ENCODE measurements at places on chromosomes 6 and 20.

DNA sequence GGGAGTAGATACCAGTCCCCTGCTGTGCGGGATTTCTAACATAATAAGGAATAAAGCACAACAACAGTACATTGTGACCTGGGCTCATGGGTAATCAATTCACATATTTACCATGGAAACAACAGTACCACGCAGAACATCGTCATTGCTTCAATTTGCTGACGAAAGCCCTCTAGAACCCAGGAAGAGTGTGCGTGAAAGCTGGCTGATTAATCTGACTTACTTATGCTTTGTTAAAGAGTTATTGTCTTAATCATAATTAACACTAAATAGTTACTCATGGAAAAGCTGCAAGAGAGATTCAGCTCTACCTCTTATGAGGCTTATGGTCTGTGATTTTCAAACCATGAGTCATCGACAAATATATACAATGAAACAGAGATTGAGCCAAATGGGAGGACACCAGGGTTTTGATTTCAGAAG lies 644.3 kb upstream of the AGPAT4 start:
- H3K4me3 ChIP-seq, result no peak overlapping the region
- no peak for DNase-seq
- no peaks in the 10 kb centered on the region for H3K4me1 ChIP-seq
- H3K27me3 ChIP-seq, result no peaks in the 10 kb centered on the region

DNA sequence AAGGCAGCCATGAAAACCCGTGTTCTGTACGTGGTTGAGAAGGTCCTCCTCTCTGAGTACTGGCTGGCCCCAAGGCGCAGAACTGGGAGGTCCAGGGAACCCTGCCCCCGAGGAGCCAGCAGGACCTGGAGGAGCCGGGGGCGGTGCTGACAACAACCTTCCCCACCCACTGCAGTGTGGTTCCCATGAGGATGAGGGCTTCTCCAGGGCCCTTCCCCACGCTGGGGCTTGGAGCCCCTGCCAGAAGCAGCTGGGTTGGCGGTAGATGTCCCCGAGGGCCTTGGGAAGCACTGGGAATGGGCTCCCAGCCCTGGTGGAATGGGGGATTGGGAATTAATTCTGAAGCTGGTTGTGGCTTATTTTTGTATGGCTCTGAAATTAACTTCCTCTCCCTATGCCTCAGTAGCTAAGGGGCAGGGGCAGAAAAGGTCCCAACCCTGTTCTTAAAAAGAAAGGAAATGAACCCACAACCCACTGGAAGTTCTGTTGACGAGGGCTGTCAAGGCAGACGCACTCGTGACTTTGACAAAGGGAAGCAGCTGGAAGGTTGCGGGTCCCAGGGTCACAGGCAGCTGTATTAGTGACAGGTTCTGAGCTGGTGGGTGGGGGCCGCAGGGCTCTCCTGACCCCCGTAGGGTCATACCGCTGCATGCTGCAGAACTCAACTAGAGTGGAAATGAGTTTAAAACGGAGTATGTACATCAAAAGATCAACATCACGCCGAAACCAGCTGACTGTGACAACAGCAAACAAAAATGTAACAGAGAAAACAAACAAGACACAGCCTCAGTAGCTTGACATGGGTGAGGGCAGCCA lies 13.9 kb upstream of the HELZ2 start:
- no peaks in the 10 kb centered on the region for H3K27me3 ChIP-seq
- no peak overlapping the region for H3K4me3 ChIP-seq
- H3K36me3 ChIP-seq, result peaks cover 18% of the 10 kb centered on the region
- H3K27ac ChIP-seq, result no peak overlapping the region

GRCh38 chr20:4225745-4226144 lies 210.4 kb upstream of the RNF24 start:
- H3K27me3 ChIP-seq, result peaks cover 3% of the 10 kb centered on the region
- H3K4me3 ChIP-seq, result no peak overlapping the region
- no peak overlapping the region for H3K27ac ChIP-seq
- no peaks in the 10 kb centered on the region for H3K36me3 ChIP-seq

DNA sequence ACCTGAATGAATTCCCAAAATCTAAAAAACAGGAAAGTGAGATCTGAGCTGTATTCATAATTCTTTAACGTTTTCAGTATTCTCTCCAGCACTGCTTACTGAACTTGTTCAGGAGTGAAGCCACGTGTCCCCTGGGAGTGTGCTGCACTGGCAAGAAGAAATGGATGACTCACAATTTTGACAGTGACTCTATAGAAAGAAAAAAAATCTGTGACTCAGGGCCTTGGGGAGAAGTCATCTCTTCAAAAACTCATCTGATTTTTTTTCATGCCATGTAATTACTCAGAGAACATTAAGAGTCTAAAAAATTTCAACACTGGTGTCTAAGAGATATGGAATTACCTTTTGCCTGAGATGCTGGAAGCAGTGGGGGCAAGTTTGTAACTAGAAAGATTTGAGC lies 39.7 kb downstream of the ANKEF1 start:
- no peaks in the 10 kb centered on the region for H3K27me3 ChIP-seq
- no peak overlapping the region for H3K4me3 ChIP-seq
- DNase-seq, result no peak

DNA sequence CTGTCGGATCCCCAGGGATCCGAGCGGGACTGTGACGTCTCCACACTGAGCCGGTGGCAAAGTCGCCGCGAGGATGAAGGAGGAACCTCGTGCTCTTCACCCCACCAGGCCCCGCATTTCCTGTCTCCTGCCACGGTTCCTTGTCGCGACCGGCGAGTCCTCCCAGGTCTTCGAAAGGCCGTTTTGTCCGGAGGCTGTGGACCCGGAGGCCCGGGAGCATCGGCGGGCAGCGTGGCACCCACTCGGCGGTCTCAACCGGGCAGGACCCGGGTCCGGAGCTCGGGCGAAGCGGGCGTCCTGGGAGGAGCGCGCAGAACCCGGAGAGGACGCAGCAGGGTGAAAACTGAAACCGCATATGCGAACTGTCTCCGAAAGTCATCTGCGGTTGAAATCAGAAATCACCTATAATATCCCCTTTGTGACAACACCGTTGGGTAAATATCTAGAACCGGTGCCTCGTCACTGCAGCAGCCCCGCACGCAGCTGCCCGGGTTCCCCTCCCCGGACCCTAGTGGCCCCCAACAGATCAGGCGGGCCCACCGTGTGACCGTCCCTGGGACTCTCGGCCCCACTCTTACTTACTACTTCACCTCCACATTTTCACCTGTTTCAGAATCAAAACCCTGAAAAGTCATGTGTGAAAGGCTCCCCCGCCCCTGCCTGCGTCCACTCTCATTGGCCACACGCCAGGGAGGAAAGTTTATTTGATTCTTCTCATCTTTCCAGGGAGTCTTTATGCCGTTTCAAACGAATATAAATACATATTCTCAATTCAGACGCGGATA lies 3.1 kb upstream of the ULBP2 start:
- peak; percentile 51 for DNase-seq
- H3K4me1 ChIP-seq, result peaks cover 29% of the 10 kb centered on the region
- peak overlapping the region; percentile 44 for H3K27ac ChIP-seq
- peak overlapping the region; percentile 48 for H3K4me3 ChIP-seq
- no peaks in the 10 kb centered on the region for H3K36me3 ChIP-seq

GRCh38 chr6:100232781-100233573 lies 231.7 kb downstream of the SIM1 start:
- no peaks in the 10 kb centered on the region for H3K36me3 ChIP-seq
- H3K4me3 ChIP-seq, result no peak overlapping the region
- H3K27me3 ChIP-seq, result no peaks in the 10 kb centered on the region
- H3K4me1 ChIP-seq, result no peaks in the 10 kb centered on the region
- no peak overlapping the region for H3K27ac ChIP-seq

- no peaks in the 10 kb centered on the region for H3K27me3 ChIP-seq
- no peak overlapping the region for H3K27ac ChIP-seq
- H3K4me3 ChIP-seq, result no peak overlapping the region
- H3K4me1 ChIP-seq, result peaks cover 13% of the 10 kb centered on the region
- no peak for DNase-seq
- no peaks in the 10 kb centered on the region for H3K36me3 ChIP-seq
Measured at GRCh38 chr6:137951064-137951597, 84.1 kb downstream of the TNFAIP3 start.

DNA sequence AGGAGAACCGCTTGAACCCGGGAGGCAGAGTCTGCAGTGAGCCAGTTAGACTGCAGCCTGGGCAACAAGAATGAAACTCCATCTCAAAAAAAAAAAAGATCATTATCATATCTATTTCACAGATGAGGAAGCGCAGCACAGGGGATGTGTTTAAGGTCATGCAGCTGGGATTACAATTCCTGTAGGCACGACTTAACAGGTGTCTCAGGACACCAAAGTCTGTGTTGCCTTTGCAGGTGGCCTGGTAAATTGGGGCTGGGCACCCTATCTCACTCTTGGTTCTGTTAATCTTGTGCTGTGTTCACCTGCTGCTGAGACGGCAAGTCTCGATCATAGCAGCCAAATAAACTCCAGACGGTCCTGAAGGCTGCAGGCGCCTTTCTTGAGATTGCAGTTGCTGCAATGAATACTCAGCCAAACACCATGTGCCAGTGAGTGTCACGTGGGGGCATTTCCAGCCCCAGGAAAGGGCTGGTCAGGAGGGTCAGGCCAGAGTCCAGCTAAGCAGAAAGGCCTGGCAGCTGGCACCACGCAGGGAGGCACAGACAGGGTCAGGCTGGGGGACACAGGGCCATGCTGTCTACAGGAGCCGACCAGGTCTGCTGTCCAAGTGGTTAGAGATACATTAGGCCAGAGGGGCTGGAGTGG lies 55.8 kb downstream of the FGD2 start:
- peak overlapping the region; percentile 43 for H3K27ac ChIP-seq
- no peak overlapping the region for H3K4me3 ChIP-seq
- no peaks in the 10 kb centered on the region for H3K4me1 ChIP-seq
- H3K27me3 ChIP-seq, result no peaks in the 10 kb centered on the region

DNA sequence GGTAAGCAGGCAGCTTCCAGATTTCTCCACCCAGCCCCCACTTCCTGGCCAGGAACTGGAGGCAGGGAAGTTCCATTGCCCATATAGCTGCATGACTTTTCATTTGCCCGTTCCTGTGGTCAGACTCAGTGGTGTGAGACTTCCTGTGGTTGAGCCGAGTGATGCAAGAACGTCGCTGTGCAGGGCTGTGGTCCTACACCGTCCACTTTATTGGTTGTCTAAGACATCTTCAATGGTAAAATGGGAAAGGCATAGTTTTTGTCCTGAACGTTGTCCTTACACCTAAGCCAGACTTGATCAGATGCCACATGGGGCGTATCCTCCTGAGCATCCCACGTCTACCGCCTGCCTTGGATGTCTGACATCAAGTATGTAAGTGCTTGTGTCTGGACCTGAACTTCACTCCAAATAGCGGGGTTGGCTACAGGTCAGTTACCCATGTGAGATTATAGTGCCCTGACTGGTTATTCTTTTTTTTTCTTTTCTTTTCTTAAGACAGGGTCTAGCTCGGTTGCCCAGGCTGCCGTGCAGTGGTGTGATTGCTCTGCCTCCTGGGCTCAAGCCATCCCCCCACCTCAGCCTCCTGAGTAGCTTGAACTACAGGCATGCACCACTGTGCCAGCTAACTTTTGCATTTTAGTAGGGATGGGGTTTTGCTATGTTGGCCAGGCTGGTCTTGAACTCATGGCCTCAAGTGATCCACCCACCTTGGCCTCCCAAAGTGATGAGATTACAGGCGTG lies 25.9 kb upstream of the GTSF1L start:
- H3K4me1 ChIP-seq, result peaks cover 24% of the 10 kb centered on the region
- no peak for DNase-seq

GRCh38 chr20:61090541-61090940 lies 161.5 kb upstream of the CDH4 start:
- H3K27me3 ChIP-seq, result no peaks in the 10 kb centered on the region
- no peaks in the 10 kb centered on the region for H3K36me3 ChIP-seq
- H3K4me1 ChIP-seq, result no peaks in the 10 kb centered on the region
- no peak overlapping the region for H3K4me3 ChIP-seq
- DNase-seq, result no peak

- no peak for DNase-seq
- H3K27me3 ChIP-seq, result no peaks in the 10 kb centered on the region
- H3K36me3 ChIP-seq, result no peaks in the 10 kb centered on the region
- H3K4me3 ChIP-seq, result no peak overlapping the region
- no peaks in the 10 kb centered on the region for H3K4me1 ChIP-seq
Measured at GRCh38 chr6:74731931-74732330, 473.9 kb downstream of the COL12A1 start.

DNA sequence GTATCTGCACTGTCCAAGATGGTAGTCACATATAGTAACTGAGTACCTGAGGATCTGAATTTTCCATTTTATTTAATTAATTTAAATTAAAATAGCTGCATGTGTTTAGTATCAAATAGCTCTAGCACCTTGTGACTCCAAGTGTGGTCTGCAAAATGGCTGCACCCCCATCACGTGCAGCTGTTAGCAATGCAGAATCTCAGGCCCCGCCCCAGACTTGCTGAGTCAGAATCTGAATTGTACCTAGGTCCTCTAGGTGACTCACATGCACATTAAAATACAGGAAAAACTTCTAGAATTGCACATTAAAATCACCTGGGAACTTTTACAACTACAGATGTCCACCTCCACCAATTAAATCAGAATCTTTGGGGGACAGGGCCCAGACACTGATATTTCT lies 19.2 kb upstream of the FAM83C start:
- no peak overlapping the region for H3K4me3 ChIP-seq
- peaks cover 4% of the 10 kb centered on the region for H3K4me1 ChIP-seq
- DNase-seq, result no peak
- H3K36me3 ChIP-seq, result no peaks in the 10 kb centered on the region

GRCh38 chr6:52435345-52435744 lies 15.2 kb downstream of the EFHC1 start:
- no peak overlapping the region for H3K4me3 ChIP-seq
- no peak overlapping the region for H3K27ac ChIP-seq
- no peaks in the 10 kb centered on the region for H3K4me1 ChIP-seq
- no peaks in the 10 kb centered on the region for H3K27me3 ChIP-seq
- no peak for DNase-seq

DNA sequence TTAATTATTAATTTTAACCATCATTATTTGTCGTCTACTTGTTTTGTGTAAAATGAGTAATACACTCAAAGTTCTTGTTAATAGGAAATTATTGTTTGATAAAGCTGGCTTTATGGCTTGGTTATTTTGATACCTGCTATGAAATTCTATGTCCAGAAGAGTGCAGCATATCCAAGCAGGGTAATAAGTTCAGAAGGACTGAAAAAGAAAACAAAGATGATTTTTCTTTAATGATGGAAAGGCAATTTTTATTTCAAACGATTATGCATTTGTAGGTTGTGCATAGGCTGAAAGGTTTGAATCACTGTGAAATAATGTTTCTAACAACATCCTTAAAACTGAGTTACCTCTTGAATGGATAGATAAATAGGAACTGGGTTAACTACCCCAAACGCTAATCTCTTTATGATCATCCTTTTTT lies 1.4 kb upstream of the MAN1A1 start:
- H3K36me3 ChIP-seq, result no peaks in the 10 kb centered on the region
- no peak for DNase-seq
- H3K27me3 ChIP-seq, result no peaks in the 10 kb centered on the region
- H3K27ac ChIP-seq, result peak overlapping the region; percentile 85

DNA sequence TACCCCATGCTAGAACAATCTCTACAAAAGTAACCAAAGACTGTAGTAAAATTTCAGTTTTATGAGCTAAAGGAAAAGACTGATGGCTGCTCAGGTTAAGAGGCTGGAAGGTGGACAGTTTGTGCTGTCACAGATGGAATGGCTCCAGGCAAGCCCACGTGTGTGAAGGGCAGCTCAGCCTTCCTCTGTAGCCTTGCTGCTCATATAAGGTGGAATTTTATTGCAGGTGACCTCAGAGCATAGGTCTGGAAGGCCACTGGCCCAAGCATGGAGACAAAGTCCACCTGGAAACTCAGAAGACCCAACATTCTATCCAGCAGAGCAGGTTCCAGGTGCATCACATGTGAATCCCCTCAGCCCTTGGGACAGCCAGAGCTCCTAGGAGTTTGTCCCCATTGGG lies 53.6 kb downstream of the KAT14 start:
- H3K4me3 ChIP-seq, result no peak overlapping the region
- H3K27ac ChIP-seq, result no peak overlapping the region

- DNase-seq, result no peak
- peak overlapping the region; percentile 90 for H3K4me3 ChIP-seq
- H3K27me3 ChIP-seq, result no peaks in the 10 kb centered on the region
Measured at GRCh38 chr6:52420668-52421358, 671 bp downstream of the EFHC1 start.
